ENCODE measurements at places on chromosomes 2 and 18. TPM values are rescaled to one million over a fixed set of nuclear protein-coding genes. Genes with fewer than 3 reads are reported as not detected.

Gene WNT10A
- total RNA-seq: 7.7 TPM

- H3K36me3 ChIP-seq: no peaks in the 10 kb centered on the region
- no peak overlapping the region for H3K27ac ChIP-seq
- no peak for DNase-seq
- H3K4me1 ChIP-seq: no peaks in the 10 kb centered on the region
- H3K27me3 ChIP-seq: peaks cover 20% of the 10 kb centered on the region
These were observed 232.1 kb downstream of the NDUFA10 start for GRCh38 chr2:239793086-239793485.

- no peaks in the 10 kb centered on the region for H3K4me1 ChIP-seq
- H3K4me3 ChIP-seq: no peak overlapping the region
- H3K27me3 ChIP-seq: peaks cover 22% of the 10 kb centered on the region
- DNase-seq: no peak
- no peak overlapping the region for H3K27ac ChIP-seq
These were observed 156.4 kb downstream of the INHBB start for GRCh38 chr2:120502357-120502756.

GRCh38 chr2:170377500-170378207, 199.7 kb downstream of the MYO3B start:
- no peak overlapping the region for H3K27ac ChIP-seq
- H3K36me3 ChIP-seq: no peaks in the 10 kb centered on the region
- H3K4me1 ChIP-seq: no peaks in the 10 kb centered on the region
- no peak overlapping the region for H3K4me3 ChIP-seq
- no peak for DNase-seq
- H3K27me3 ChIP-seq: no peaks in the 10 kb centered on the region

- H3K27me3 ChIP-seq: no peaks in the 10 kb centered on the region
- H3K36me3 ChIP-seq: no peaks in the 10 kb centered on the region
- no peak for DNase-seq
- peaks cover 22% of the 10 kb centered on the region for H3K4me1 ChIP-seq
- H3K27ac ChIP-seq: no peak overlapping the region
- no peak overlapping the region for H3K4me3 ChIP-seq
These were observed 25.4 kb upstream of the MGAT5 start for GRCh38 chr2:134228493-134228903.

Gene PIGN
- total RNA-seq: 21.9 TPM

GRCh38 chr2:120874888-120875275, 139.2 kb downstream of the GLI2 start:
- H3K4me1 ChIP-seq: no peaks in the 10 kb centered on the region
- no peak overlapping the region for H3K27ac ChIP-seq
- H3K27me3 ChIP-seq: peaks cover 15% of the 10 kb centered on the region
- no peak overlapping the region for H3K4me3 ChIP-seq

Gene ACOXL
- total RNA-seq: not detected

Gene CNDP1
- total RNA-seq: not detected

Measured in T-cell (primary cell).